ENCODE measurements at places on chromosomes 2 and 18. TPM values are rescaled to one million over a fixed set of nuclear protein-coding genes. Genes with fewer than 3 reads are reported as not detected.

- no peak for DNase-seq
Measured at GRCh38 chr2:102063487-102063911, 71.7 kb downstream of the IL1R2 start.

GRCh38 chr18:35467624-35468016, 30.1 kb downstream of the INO80C start:
- no peak for DNase-seq

DNA sequence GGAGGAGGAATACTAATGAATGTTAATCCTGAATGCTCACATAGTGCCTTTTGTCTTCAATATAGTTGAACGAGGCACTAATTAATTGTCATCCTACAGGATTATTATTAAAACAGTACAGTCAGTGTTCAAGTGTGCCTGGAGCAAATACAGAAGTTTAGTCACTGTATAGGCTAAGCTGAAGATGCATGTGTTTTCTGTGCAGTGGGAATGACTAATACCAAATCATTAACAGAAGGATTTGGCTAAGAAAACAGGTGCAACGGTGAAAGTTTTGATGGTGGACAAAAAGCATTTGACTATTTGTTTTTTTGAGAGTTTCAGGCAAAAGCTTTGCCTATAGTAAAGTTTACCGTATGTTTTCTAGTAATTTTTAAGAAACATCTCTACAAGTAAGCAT, 62.8 kb downstream of the DCC start:
- DNase-seq, result no peak

GRCh38 chr2:85787282-85787980, 33.6 kb downstream of the ATOH8 start:
- DNase-seq, result no peak

The HOXD8 gene
- total RNA-seq, result not detected

The SPP2 gene
- total RNA-seq, result not detected

The PSMA8 gene
- total RNA-seq, result not detected

Data from endodermal cell (in vitro differentiated cells).